Activated CD4-positive, alpha-beta memory T cell treated with anti-CD3 and anti-CD28 coated beads, Interleukin-2, amount 10 ng/mL, durations not matched to agents 7 days and 5 days (primary cell): ENCODE measurements at places on chromosomes 6 and 20. TPM values are rescaled to one million over a fixed set of nuclear protein-coding genes. Genes with fewer than 3 reads are reported as not detected.

The MCM9 gene
- 14.8 TPM for total RNA-seq

The NINL gene
- total RNA-seq = 2.5 TPM

The CD109 gene
- total RNA-seq = 13.6 TPM

The SLC13A3 gene
- not detected for total RNA-seq

The OVOL2 gene
- not detected for total RNA-seq

The VNN1 gene
- not detected for total RNA-seq

The ANGPT4 gene
- not detected for total RNA-seq

The SGK2 gene
- not detected for total RNA-seq

- DNase-seq = no peak
Measured at GRCh38 chr20:16885746-16886145, 137.6 kb downstream of the OTOR start.

- no peak for DNase-seq
Measured at GRCh38 chr6:41546475-41546865, 289 bp downstream of the FOXP4 start.

- DNase-seq = no peak
Measured at GRCh38 chr20:22338140-22338708, 246.1 kb downstream of the FOXA2 start.

- no peak for DNase-seq
Measured at GRCh38 chr6:54846243-54846856, at the start of gene FAM83B. TSS of gene FAM83B (plus strand) at chr6:54846771. CDS start at chr6:54870247, 23,476 bp downstream.

DNA sequence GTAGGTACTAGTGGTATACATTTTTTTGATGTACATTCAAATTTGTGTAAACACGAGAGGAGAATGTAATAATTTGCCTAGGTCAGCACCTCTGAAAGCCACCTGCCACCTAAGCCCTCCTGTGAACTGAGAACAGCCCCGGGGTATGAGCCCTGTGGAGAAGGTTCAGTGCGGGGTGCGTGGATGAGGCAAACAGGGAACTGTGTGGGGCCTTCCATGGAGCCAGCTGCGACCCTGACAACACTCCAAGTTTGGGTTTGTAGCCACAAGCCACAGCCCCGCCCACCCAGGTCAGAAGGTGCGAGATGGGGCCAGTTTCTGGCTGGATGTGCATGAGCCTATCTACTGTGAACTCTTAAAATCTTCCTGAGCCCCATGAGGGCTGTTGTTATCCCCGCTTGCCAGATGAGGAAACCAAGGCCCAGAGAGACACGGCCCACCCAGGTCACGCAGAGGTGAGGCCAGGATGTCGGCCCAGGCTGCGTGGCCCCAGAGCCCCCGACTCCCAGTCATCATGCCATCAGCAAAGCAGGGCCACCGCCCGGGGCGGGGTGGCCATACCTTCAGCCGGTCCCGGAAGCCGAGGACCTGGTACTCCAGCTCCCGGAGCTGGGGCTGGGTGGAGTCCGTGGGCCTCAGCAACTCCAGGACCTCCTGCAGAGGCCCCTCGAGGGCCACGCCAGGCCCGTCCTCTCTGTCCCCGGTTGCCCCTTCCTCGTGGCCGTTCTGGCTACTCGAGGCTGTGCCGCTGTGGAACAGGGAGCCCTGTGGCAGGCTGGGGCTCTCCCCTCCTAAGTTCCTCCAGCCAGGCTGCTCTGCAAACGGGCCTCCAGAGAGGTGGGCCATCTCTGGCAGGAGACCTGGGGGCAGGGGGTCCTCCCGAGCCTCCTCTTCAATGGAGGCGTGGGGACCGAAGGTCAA, 89.6 kb downstream of the RIPOR3 start:
- DNase-seq = no peak

- DNase-seq = no peak
Measured at GRCh38 chr6:169646906-169647567, 54.8 kb downstream of the WDR27 start.

GRCh38 chr6:14276071-14276470, 158.5 kb downstream of the CD83 start:
- no peak for DNase-seq

- no peak for DNase-seq
Measured at GRCh38 chr20:12058216-12058615, 140.5 kb downstream of the BTBD3 start.

- no peak for DNase-seq
Measured at GRCh38 chr6:20640181-20640580, 105.9 kb downstream of the CDKAL1 start.

- no peak for DNase-seq
Measured at GRCh38 chr6:111922454-111923297, 49.4 kb upstream of the FYN start.

- no peak for DNase-seq
Measured at GRCh38 chr6:81842254-81842653, 89.8 kb upstream of the TENT5A start.

DNA sequence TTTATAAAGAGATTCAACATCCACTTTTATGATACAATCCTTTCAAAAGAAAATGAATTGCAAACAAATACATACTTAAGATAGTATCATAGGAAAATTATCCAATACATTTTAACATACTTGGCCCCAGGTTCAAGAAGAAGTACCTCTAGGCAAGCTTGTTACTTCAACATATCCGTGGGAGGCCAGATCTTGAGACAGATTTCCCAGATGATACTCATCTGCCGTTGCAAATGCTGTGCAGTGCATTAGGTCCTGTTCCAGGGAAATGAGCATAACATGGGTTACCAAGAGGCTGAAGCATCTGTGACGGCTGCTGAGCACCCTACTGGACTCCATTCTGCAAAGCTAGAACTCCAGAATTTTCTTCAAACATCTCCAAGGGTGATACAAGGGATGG, 15.6 kb downstream of the RMND1 start:
- DNase-seq = no peak

GRCh38 chr20:38173237-38174156, 8.4 kb upstream of the TGM2 start:
- no peak for DNase-seq
